ENCODE measurements at places on chromosomes 12 and 14. TPM values are rescaled to one million over a fixed set of nuclear protein-coding genes. Genes with fewer than 3 reads are reported as not detected.

DNA sequence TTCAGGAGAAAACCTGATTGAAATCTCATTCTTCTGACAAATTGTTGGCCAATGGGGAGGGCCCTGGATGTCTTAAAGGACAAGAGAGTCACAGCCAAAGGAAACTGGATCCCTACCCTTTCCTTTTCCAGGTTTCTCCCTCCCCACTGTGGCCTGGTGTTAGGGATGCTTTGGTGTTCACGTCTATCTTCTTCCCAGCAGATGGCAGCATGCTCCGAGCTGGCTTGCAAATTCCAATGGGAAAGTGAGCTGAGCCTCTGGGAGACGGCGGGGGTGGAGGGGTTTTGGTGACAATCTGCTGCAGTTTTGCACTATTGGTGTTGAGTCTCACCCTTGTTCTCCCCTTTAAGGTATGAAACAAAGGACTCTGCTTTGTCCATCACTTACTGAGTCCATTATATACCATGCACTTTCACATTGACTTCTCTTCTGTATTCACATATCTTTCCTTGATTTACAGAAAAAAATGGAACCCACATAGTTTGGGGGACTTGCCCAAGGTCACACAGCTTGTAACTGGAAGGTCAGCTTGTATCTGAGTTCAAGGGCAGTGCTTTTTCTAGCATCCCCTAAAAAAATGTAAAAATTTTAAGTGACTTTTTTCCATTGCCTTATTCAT is 39.3 kb downstream of the CCDC177 start:
- DNase-seq, result peak; percentile 38

GRCh38 chr14:96272777-96273473 is 16.9 kb downstream of the BDKRB1 start:
- peak; percentile 34 for DNase-seq

DNA sequence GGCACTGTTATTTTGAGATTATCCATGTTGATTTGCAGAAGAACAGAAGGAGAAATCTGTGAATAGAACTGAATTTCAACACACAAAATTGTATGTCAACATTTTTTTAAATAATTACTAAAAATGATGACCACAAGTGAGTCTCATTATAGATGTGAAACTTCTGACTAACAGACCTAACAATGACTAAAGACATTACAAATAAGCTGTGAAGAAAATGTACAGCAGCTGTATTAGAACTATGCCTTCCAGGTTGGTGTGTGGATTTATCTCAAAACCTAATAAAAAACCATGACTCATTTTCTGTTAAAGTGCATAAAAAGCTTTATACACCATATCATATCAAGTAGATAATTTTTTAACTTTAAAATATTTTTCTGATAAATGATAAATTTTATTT is 22.5 kb upstream of the FOXG1 start:
- DNase-seq, result peak; percentile 13

- no peak for DNase-seq
These were observed 205.7 kb downstream of the ITPR2 start for GRCh38 chr12:26627335-26627734.

DNA sequence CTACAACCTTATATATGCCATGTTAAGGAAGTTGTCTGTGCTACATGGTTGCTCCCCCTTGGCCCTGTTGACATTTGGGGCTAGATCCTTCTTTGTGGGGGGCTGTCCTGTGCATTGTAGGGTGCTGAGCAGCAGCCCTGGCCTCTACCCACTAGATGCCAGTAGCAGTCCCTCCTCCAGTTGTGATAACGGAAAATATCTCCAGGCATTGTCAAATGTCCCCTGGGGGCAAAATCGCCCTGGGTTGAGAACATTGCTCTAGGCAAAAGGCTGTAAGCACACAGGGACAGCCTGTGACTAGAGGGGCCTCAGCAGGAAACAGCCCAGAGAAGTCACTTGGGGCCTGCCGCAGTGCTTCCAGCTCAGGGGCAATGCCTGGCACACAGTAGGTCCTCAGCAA is 1100.3 kb downstream of the BCL11B start:
- DNase-seq, result no peak

DNA sequence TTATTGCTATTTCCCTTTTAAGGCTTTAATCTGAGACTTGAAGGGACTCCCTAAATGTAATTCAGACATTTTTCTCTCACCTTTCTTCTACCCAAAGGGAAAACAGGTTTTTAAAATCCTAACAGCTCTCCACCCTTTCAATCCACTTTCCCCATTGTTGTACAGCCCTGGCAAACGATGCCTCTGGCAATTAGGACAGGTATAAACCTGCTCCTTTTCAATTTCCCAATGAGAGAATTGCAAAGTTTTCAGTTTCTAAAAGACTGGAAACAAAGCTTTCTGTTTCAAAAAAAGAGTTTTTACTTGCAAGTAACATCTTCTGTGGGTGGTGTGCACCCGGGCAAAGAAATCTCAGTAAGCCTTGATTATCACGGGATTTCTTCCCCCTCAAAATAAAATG is 131.2 kb downstream of the HMGA2 start:
- DNase-seq, result no peak

DNA sequence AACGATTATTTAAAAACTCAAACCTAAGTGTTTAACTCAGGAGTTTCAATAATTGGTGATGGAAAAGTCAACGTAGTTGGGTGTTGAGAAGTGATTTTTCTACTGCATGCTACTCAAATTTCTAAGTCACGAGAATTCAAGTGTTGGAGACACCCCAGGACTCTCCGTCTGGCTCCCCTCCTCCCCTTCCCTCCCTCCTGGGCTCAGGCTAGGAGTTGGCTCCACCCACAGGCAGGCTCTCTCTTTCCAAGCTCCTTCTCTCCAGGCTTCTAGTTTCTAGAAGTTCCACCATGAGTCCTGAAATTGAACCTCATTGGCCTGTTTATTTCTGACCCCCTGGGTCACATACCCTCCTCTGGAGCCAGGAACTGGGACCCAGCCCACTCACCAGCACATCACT is 73.0 kb downstream of the TMEM132D start:
- no peak for DNase-seq

DNA sequence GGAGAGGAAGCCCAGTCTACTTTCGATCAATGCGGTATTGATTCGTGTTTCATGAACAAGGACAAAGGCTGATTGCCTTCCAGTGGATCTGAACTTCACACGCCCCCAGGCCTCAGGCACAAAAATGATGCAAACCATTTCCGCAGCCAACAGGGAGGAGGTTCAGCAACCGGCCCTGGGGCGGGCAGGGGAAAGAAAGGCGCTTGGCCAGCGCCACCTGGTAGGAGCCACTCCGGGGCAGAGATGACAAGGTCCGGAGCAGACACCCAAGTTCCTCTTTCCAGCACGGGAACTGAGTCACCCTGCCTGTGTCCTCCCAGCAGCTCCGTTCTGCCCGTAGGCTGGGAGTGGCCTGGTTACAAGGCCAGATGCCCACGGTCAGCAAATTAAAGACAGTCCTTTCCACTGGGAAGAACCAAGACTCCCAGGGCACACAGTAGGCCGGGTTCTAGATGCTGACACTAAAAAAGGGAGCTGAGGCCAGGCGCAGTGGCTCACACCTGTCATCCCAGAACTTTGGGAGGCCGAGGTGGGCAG is 136.3 kb downstream of the SCARB1 start:
- DNase-seq, result no peak

- DNase-seq, result peak; percentile 79
These were observed at the start of gene HPD for GRCh38 chr12:121858662-121859572. Gene HPD (minus strand): TSS chr12:121858859. CDS start chr12:121858823, 36 bp downstream.

DNA sequence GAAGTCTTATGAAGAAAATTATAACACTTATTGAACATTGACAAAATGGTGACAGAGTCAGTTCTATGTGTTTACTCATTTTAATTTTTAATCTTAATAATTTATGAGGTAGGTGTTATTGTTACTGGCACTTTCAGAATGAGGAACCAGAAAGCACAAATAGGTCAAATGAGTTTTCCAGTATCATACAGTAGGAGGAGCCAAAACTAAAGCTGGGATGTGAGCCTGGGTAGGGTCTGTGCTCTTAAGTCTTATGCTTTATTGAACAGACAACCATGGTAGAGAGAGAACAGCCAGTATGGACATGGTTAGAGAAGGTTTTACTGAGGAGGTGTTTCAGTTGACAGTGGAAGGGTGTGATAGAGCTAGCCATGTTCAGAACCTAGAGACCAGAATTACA is 775.7 kb downstream of the TMTC2 start:
- DNase-seq, result no peak

KRT72 gene
- total RNA-seq, result not detected

PNP gene
- total RNA-seq, result 88.2 TPM

- peak; percentile 38 for DNase-seq
These were observed 150.6 kb downstream of the ADCK1 start for GRCh38 chr14:77950371-77951063.

DNA sequence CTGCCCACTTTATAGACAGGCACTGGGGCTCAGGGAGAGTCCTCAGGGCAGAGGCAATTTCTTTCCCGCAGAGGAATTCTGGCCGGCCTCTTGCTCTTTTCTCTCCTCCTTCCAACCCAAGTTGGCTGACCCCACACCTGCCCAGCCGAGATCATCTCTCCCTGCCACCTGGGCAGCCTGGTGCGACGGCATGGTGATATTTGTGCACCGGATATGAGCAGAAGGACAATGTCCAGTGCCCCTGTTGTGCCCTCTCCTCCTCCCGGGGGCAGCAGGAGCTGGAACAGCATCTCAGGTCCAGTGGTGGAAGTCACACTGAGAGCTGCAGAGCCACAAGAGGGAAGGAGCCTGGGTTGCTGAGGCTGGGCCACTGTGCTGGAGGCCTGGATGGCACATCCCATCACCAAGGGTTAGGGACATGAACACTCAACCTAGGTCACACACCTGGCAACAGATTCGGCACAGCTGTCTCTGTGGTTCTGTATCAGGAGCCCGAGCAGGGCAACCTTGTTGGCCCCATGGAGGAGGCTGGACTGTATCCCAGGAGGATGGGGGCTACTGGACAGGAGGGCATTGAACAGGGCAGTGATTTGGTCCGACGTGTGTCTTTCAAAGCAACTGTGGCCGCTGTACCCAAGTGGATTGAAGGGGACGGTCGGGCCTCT is 57.7 kb upstream of the DIO3 start:
- no peak for DNase-seq

DNA sequence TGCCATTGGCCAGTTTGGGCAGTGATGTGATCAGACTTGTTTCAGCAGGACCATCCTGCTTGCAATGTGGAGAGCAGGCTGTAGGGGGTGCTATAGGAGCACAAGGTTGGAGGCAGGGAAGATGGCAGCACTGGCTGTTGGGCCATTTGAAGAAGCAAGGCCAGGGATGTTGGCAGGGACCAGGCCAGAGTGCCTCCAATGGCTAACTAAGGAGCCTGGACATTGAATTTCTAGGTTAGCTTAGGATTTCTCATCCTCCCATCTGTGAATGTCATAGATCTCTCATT is 23.5 kb downstream of the FGF23 start:
- DNase-seq, result peak; percentile 11

DNA sequence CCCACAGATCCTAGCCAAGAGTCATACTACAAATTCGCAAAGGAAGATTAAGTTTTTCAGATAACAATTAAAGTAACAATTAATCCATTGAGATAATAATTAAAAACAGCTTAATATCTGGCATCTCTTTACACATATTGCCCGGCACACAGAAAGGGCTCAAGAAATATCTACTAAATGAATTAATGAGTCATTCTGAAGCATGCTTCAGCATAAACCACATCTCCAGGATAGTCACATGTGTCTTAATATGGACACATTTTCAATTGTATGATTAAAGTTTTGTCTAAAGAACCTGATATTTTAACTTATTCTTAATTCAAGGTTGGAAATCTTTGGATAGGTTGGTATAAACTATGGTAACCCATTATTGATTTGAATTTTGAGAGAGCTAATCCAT is 9.6 kb downstream of the ITPR2 start:
- DNase-seq, result peak; percentile 55

DNA sequence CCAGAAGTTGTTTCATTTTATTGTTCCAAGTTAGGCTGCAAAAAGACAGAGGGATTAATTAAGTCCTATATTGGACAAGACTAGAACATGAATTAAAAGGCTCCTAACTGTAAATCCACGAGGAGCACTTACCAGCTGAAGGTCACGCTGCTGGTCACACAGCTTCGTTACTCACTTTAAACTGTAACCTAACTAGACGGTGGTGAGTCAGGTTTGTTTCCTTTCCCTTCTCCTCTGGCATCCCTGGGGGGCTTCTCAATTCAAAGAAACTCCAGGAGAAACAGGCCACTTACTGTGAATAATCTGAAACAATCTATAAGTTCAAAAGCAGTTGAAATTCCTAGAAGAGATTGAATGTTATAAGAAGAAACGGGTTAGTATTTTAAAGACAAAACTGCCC is 331.4 kb downstream of the BCAT1 start:
- DNase-seq, result peak; percentile 70

DNA sequence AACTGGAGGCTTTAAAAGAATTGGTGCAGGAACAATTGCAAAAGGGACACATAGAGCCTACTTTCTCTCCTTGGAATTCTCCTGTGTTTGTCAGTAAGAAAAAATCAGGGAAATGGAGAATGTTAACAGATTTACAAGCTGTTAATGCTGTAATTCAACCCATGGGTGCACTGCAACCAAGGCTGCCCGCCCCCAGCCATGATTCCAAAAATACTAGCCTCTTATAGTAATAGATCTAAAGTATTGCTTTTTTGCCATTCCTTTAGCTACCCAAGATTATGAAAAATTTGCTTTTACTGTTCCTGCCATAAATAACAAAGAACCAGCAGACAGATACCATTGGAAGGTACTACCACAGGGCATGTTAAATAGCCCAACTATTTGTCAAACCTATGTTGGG is 15.3 kb upstream of the OR8S1 start:
- DNase-seq, result no peak

- DNase-seq, result no peak
These were observed 106.4 kb downstream of the PCNX1 start for GRCh38 chr14:71013551-71014192.

CIDEB gene
- 2.8 TPM for total RNA-seq

MAP1LC3B2 gene
- total RNA-seq, result 0.35 TPM

DNA sequence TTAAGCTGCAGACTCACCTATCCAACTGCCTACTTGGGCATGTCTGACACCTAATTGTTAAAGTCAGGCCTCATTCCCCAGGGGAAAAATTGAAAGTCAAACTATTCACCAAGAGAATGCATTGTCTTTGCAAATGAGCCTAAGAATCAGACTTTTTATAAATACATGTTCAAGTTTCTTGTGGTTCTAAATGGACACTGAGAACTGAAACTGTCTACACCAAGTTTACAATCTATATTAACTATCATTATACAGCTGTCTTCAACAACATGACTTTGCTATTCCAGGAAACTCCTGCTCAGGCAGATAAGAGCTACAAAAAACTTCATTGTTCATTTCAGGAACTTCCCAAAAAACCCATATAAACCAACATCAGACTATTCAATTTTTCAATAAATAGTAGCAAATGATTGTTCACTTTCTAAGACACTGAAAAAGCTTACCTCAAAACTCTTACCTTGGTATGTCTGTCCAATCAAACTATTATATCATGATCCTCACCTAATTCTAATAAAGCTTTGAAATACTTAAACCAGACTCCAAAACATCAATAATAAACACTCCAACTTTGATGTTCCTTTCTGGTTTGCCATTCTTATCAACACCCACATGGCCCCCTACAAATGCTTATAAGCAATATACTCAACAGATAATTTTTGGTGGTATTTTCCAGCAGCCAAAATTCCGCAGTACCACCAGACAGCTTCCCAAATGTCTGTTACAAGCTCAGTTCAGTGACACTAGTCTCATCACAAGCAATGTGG is 24.2 kb downstream of the CDK17 start:
- DNase-seq, result no peak
